A549 (cell line): ENCODE measurements at places on chromosomes 11 and 22. TPM values are rescaled to one million over a fixed set of nuclear protein-coding genes. Genes with fewer than 3 reads are reported as not detected.

DNA sequence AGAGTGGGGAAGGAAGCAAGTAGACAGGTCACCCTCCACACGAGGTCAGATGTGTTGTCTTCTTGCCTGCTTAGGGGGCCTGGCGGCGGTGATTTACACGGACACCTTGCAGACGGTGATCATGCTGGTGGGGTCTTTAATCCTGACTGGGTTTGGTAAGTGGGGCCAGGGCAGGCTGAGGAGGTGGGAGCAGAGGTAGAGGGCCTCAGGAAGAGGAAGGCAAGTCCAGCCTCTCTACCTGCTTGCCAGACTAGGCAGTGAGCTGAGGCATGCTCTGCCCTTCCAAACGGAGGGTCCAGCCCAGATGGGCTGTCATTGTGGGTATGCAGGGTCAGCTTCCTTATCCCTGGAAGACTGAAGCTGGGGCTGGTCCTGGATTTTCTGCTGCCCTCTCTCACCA, 39.9 kb downstream of the SLC5A1 start:
- DNase-seq = no peak

DNA sequence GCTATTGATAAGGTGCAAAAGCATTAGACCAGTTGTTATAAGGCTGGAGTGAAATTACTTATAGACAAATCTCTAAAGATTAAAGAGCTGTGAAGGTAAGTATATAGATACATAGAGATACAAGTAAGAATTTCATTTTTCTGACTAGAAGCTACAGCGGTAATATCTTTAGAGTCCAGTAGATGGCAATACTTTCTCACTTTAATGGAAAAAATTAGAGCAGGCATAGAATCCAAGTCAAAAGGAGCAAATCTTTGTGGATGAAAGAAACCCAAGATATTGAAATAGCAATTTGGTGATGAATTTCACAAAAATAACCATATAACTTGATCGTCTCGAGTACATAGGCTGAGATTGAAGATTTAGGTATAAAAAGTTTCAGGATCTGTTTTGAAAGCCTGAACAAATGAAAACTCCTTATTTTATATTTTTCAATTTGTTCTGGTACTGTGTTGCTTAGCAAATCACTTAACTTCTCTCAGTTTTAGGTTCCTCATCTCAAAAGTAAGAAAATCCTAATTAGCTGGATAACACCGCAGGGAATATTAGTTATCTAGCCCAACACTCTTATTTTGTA, 81.9 kb downstream of the UVRAG start:
- DNase-seq = peak; percentile 25

- no peak for DNase-seq
Observed at GRCh38 chr11:9231848-9232177, 33.3 kb downstream of the DENND5A start.

GRCh38 chr22:24191381-24191841, 10.1 kb downstream of the SUSD2 start:
- DNase-seq = no peak

DNA sequence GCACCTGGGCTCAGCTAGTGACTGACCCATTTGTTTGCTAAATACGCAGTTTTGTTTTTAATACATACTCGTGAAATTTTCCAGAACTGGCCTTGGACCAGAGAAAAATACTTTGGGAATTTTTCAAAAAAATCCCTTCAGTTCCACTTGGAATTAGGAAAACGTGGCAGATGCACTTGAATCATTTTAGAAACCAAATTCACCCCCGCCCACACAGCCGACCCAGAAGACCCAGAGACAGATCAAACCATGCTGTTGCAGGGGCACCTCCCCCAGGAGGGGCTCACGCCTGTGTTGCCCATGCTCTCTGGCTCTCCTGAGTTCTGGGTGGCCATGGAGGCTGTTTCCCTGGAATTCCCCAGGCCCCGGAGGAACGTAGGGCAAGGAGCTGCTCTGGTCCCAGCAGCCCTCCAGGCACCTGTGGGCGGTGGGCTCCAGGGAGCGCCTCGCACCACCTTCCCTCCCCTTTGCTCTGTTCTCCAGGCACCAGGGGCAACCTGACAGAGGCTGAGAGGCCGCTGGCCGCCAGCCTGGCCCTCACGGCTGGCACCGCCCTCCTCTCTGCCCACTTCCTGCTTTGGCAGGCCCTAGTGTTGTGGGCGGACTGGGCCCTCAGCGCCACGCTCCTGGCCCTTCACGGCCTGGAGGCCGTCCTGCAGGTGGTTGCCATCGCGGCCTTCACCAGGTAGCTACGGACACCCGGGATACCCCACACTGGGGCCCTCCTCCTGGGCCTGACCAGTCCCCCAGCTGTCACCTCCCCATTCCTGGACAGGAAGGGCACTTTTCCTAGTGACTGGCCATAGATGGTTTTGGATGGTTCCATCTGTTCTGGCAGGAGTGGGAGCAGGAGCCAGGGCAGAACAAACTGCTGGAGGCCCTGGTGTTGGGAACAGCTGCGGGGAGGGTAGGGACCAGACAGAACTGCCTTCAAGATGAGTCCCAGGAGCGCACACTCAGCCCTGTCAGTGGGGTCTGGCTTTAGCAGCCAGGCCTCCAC, 3.3 kb upstream of the EPS8L2 start:
- no peak for DNase-seq

DNA sequence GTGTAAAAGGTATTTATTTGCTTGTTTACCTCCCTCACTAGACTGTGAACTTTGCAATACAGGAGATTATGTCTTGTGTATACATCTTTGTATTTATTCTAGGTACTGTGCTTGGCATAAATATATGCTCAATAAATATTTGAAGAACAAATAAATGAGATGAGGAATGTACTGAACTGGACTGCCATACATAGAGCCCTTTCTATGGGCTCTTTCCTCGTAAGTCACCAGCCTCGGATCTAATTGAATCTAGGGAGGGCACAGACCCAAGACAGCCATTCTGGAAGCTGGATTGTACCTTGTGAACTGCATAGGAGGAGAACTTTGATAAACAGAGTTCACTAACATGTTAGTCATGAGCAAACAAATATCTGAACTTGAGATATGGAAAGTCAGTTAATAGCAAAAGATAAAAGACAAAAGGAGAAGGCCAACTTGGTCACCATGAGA, 503.9 kb downstream of the INSC start:
- no peak for DNase-seq

DNA sequence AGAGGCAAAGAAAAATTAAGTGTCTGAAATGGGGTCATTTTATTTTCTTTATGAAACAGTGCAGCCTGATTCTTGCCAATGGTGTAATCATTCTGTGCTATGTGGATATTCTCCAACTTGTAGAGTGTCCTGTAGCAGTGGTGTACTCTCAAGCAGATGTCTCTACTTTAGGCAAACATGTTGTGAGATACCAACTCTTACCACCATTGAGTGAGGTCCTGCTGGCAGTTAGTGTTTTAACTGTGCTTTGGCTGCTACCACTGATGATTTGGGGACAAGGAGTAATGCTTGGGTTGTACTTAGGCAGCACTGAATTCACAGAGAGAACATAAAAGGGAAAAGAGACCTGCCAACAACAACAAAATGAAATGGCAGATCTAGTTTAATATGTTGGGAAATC, 122.5 kb downstream of the APIP start:
- no peak for DNase-seq

DNA sequence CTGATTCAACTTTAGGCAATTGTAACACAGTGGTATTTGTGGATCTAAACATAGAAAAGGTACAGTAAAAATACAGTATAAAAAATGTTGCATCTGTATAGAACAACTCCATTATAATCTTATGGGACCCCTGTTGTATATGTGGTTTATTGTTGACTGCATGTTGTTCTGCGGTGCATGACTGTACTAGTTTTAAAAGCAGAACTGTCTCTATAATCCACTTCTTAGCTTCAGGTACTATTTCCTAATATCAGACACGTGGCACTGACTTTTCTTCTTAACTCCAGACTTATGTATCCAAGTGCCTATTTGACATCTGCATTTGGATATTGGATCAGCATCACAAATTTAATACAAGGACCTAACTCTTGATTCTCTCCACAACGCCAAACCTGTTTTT, 41.1 kb downstream of the PACS1 start:
- no peak for DNase-seq

- no peak for DNase-seq
Observed at GRCh38 chr11:44913502-44913901, 37.2 kb downstream of the TP53I11 start.

DNA sequence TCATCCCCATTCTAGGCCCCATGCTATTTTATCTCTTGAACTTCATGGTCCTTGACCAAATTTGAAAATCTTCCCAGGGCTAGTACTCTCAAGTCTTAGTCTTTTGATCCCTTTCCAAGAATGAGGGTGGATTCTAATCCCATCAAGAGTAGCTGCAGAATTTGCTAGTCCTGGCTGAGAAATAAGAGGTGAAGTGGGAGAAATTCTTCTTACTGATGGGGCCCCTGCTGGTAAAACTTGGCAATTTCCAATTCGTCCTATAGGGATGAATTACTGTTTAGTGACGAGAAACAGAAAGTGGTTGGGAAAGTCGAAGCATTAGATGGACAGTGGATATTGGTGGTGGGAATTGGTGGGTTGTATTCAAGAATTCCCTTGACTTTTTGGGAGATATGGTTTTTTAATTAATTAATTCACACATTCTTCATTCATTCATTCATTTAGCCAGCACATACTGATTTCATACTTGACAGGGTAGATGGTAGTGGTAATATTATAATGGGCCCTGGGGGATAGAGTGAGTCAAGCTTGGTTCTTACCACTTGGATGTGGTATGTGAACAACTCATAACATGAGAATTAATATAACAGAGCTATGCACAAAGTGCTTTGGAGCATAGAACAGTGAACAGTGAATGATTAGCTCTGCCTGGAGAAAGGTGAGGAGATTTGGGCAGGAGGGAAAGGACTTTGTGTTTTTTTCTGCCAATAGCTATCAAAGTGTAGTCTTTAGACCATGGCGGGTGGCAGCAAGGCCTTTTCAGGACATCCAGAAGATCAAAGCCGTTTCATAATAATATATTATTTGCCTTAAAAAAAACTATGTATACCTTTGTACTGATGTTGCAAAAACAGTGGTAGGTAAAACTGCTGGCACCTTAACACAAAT, 103.8 kb downstream of the STIM1 start:
- DNase-seq = peak; percentile 54

DNA sequence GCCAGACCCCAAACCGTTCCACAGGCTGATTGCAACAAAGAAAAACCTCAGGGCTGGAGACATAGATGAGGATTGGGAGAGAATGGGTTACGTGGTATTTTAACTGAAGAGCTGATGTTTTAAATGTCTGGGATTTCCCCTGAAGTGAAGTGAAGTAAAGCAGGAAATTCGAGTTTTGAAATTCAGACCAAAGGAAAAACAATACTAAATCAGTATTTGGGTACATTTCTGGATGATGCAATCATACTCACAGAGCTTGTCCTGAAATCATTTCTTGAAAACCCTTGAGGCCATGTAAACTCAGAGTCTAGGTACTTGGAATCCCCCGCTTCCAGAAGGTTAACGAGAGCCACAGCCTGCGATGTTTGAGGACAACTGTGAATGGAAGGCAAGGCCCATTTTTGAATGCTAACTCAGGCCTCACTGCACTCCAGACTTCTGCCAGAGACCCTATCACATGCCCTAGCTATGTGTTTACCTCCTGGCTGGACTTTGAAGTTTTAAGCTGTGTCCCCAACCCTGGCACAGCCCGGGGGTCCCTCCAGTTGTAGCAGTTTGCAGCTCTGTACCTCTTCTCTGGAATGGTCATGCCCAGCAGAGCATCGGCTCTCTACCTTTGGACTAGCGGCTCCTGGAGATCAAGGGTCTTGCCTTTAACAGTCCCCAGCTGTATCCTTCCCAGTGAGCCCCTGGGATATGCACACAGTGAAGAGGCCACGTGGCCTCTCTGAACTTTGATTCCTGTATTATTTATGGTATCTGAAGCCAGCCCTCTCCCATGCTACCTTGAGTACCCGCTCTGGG, 5.4 kb upstream of the FTH1 start:
- DNase-seq = no peak

GRCh38 chr22:36923131-36923788, 9.8 kb downstream of the CSF2RB start:
- DNase-seq = no peak

GRCh38 chr22:44592824-44593148, 94.8 kb upstream of the RTL6 start:
- no peak for DNase-seq

GRCh38 chr11:11296434-11296833, 56.6 kb downstream of the CSNK2A3 start:
- no peak for DNase-seq

CCDC81 gene
- polyA plus RNA-seq = 0.18 to 0.30 TPM (median 0.29 TPM) in 3 replicates

FGF4 gene
- polyA plus RNA-seq = not detected in 3 replicates

DMC1 gene
- polyA plus RNA-seq = 6.1 to 6.9 TPM (median 6.4 TPM) in 3 replicates

EPS8L2 gene
- 144 to 163 TPM (median 154 TPM) in 3 replicates for polyA plus RNA-seq

LPXN gene
- polyA plus RNA-seq = 2.5 to 2.9 TPM (median 2.5 TPM) in 3 replicates
